ENCODE measurements at places on chromosomes 6 and 20.

DNA sequence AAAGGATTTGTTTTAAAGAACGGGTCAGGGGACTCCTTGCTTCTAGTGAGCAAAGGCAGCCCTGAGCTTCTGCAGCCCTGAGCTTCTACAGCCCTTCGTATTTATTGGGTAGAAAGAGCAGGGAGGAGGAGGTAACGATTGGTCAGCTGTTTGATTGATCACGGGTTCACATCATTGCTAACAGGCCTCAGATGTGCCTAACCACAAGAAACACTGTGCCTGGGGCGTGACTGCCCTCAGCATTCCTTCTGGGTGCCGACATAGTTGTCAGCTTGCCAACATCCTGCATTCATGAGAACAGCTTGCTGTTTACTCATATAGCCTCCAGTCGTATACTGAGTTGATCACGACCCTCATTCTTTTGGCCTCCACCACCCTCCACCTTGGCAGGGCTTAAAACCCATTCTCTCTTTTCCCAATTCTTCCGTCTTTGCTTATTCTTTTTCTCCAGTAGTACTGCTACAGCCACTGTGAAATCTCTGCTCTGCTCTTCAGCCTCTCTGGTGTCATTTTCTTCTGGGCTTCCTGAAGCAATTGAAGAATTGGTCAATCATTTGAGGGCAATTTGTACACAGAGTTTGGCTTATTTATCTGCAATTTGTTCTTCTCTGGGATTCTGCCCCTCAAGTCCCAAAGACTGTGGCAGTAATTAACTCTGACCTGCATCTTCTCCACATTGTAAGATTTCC is 25.4 kb upstream of the NOP56 start:
- no peak for DNase-seq

DNA sequence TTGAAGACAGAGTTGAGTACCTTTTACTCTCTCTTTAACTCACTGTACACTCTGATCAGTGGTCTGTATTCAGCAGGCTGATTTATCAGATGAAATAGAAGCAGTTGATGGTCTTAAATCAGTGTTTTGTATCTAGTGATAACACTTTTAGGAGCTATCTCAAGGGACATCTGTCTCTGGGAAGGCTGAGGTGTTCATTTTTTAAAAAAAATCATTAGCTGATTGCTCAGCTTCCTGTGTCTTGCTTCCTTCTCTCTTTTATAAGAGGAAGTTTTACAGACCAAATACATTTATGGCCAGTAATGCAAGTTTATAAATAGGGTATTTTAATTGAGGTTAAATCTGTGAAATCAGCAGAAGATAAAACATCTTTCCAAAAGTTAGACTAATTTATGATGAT is 12.0 kb upstream of the CCDC170 start:
- no peak for DNase-seq

- no peak for DNase-seq
Observed at GRCh38 chr6:117771403-117771802, 96.1 kb downstream of the NUS1 start.

GRCh38 chr6:140921366-140922226 is 1211.1 kb upstream of the GJE1 start:
- DNase-seq: no peak

DNA sequence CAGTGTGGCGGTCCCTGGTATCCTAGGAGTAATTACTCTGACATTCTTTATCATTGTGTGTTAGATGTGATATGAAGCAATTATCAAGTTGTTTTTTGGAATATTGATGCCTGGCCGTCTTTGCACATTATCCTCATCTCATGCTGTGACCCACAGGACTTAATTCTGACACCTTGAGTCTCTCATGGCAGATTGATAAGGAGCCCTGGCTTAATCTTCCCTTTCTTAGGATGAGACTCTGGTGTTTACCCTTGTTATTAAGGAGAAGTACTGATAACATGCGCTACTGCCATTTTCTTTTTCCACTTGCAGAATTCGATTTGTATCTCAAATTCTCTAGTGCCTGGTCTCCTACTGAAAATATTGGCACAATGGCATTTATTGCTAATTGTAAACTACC is 980.2 kb downstream of the KIF16B start:
- no peak for DNase-seq

DNA sequence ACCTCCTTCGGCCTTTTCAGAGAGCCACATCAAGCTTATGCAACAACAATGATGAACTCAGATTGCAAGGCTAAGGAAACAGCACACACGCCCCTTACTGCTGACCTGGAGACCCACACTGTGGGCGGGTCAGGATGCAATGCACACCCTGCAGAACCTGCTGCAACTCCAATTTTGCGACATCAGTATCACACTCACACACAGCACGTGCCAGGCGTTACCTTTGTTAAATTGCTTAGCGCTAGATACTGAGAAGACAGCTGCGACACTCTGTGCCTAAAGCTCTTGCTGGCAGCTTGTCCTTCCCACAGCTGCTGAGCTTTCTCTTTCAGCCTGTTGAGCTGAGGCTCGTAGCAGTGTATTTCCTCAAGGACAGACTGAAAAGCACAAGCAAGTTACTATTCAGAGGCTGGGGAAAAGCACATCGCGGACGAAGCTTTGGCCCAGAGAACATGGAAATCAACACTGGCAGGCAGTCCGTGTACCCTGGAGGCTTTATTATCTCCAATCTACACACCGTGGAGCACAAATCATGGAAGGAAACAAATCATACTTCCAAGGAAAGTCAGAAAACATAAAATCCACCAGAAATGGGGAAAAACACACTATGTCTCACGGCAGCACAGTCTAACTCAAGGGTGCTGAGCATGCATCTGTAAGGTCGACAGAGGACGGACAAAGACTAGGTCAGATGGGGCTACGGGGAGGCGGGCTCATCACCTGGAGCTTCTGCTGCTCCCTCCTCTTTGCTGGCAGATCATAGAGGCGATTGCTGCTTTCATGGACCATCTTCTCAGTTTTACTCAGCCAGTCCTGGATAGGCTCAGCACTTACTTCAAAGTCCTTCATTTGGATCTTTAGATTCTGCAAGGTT is 268.2 kb downstream of the SYNE1 start:
- DNase-seq: no peak

DNA sequence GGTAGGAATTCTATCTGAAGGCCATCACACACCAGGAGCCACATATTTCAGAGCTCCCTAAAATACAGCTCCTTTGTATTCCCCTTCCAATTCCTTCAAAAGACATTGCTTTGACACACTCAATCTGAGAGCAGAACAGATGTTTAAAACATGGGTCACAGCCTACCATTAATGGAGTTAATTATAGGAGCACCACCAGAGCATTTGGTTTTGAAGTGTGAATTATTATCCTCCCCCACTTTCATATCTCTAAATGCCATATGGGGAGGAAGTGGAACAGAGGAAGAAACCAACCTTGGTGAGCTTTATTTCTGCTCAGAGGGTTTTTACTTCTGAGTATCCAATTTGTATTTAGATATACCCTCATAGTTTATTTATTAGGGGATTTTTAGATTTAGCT is 50.7 kb upstream of the TNFRSF21 start:
- DNase-seq: no peak

GRCh38 chr6:116070616-116071389 is 10.1 kb upstream of the FRK start:
- no peak for DNase-seq

- DNase-seq: no peak
Observed at GRCh38 chr20:1434571-1435336, 31.9 kb downstream of the NSFL1C start.

- DNase-seq: no peak
Observed at GRCh38 chr6:84492241-84493165, 265.1 kb upstream of the CEP162 start.

DNA sequence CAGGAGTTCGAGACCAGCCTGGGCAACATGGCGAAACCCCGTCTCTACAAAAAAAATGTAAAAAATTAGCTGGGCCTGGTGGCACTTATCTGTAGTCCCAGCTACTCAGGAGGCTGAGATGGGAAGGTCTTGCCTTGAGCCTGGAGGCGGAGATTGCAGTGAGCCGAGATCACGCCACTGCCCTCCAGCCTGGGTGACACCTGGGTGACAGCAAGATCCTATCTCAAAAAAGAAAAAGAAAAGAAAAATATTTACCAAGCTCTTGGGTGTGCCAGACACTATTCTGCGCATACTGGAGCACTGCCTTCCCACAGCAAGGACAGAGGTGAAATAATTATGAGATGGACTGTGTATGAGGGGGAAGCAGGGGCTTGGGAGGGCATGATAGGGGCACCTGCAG is 19.6 kb downstream of the POFUT1 start:
- no peak for DNase-seq

- DNase-seq: no peak
Observed at GRCh38 chr6:164356814-164357213, 942.3 kb downstream of the QKI start.
